Lung microvascular endothelial cell (primary cell): ENCODE measurements at places on chromosomes 4 and X.

GRCh38 chrX:3136161-3136961, 95.1 kb downstream of the ARSF start:
- no peak for DNase-seq

DNA sequence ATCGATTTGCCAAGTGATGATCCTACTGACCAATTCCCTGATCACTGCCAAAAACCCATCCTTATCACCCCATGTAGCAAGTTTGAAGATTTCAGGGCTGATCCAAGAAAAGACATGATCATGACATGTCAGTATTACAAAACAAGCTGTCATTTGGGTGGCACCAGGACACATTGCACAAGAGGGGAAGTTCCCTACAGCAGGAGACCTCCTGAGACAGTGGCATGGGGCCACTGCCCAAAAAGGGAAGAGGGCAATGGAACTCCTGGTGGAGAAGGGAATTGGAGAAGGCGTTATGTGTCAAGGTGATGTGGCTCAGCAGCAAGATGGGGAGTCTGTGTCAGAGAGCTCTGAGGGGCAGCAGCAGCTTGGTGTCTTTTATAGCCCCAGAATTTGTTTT, 43.4 kb downstream of the ZNF182 start:
- DNase-seq = no peak

DNA sequence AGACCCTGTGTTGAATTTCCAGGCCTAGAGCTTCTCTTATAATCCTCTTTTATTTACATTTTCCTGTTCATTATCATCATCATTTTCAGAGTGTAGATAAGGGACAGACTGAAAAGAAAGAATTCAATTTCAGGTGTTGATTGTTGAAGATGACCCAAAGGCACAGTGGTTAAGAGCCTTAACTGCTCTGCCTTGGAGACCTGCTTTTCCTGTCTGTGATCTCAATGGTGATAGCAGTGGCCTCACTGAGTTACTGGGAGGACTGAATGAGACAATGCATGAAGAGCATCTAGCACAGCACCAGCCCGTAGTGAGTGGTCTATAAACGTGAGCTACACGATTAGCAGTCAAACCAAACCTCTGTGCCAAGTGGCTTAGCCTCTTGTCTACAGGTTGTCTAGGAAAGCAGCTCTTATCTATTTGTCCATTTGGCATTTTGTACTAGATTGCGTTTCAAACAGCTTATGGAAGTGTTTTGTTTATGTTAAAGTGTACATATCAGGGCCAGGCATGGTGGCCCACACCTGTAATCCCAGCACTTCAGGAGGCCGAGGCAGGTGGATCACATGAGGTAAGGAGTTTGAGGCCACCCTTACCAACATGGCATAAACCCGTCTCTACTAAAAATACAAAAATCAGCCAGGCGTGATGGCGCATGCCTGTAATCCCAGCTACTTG, 41.5 kb downstream of the SETD7 start:
- DNase-seq = no peak

DNA sequence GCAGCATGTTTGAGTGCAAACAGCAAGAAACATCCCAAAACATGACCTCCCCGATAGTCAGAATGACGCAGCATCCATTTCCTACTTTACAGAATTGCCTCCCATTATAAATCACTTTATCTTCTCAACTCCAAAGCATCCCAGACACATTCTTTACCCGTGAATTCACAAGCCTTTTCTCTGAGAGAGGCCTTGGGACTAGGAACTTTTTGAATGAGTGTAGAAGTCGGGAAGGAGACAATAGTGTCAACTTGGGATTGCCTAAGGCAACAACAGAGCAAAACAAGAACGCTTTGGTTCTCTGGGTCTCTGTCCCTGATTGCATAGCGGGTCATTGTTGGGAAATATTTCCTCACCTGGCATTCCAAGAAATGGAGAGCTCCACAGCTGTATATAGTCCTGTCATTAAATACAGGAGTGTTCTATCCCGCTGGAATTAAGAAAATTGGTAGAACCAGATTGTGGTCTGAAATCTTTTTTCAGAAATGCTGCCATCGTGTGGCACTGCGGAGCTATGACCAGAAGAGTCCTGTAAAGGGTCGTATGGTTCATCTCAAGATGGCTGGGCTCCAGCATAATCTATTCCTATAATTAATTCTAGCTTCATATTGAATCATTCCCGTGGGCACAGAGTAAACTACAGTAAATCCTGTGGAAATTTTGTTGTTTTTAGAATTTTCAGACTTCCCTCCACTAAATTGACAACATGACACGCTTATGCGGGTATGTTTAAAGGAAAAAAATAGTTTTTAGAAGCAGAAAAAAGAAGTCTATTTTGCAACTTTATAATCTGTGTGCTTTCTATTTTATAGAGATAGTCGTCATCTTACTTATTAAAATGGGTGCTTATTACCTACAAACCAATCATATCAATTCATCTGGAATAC, 2.0 kb upstream of the SPP1 start:
- DNase-seq = peak; percentile 77

DNA sequence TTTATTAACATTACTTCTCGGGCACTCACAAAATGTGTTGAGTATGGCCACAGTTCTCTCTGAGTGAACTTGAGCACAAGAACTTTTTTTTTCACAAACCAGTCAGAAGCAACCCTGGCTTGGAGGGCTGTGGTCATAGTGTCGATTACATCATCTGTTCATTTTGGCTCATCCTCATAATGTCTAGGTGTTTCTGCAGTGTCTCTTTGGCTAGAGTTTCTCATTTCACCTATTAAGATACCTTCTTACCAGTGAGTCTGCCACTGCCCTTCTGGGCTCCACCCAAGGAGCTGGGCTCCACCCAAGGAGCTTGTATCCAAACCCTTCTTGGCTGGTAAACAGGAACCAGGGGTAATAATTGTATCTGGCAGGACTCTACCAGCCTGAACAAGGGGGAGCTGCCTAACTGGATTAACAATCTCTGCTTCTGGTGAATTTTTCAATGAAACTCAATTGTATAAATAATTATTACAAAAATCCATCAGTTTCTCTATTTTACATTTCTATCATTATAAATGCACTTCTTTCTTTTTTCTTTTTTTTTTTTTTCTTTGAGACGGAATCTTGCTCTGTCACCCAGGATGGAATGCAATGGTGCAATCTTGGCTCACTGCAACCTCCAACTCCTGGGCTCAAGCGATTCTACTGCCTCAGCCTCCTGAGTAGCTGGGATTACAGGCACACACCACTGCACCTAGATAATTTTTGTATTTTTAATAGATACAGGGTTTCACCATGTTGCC, 667.7 kb upstream of the SLIT2 start:
- DNase-seq = no peak
